ENCODE measurements at places on chromosomes 1 and 21. TPM values are rescaled to one million over a fixed set of nuclear protein-coding genes. Genes with fewer than 3 reads are reported as not detected.
A peak's percentile ranks its signal among the peaks of the same experiment; 100 is the strongest.

Gene TNFRSF14
- total RNA-seq: 175 TPM

Gene NMNAT1
- 12.3 TPM for total RNA-seq

Gene S100A11
- total RNA-seq: 355 TPM

Gene OLFML2B
- not detected for total RNA-seq

- peaks cover 15% of the 10 kb centered on the region for H3K4me1 ChIP-seq
- H3K4me3 ChIP-seq: no peak overlapping the region
- no peak for DNase-seq
- H3K27me3 ChIP-seq: peaks cover 5% of the 10 kb centered on the region
These were observed 8.1 kb downstream of the TFF3 start for GRCh38 chr21:42307106-42307505.

DNA sequence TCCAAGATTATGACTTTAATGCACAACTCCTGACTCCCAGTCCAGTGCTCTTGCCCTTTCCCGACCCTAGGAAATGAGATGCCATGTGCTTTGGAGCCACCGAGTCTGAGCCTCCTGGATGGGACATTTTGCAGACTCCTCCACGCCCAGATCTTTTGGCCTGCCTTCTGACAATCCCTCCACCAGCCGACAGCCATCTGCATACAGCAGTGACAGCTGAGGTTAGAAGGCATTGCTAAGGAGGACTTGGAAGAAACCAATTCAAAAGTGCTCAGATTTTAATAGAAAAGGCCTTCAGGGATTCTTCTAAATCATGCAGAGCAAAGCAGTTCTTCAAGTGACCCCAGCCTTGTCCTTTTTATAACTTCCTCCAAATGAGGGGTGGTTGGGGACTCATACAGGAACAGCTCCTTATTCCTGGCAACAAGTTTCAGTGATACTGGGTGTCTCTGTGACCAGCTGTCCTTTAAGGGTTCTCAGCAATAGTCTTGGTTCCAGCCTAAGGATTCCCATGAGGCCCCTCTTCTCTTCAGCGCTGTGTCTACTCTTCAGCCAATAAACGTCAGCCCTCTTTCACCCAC lies 369.3 kb downstream of the PBX1 start:
- no peak overlapping the region for H3K27ac ChIP-seq
- no peaks in the 10 kb centered on the region for H3K27me3 ChIP-seq
- H3K36me3 ChIP-seq: no peaks in the 10 kb centered on the region
- no peak overlapping the region for H3K4me3 ChIP-seq
- no peak for DNase-seq

DNA sequence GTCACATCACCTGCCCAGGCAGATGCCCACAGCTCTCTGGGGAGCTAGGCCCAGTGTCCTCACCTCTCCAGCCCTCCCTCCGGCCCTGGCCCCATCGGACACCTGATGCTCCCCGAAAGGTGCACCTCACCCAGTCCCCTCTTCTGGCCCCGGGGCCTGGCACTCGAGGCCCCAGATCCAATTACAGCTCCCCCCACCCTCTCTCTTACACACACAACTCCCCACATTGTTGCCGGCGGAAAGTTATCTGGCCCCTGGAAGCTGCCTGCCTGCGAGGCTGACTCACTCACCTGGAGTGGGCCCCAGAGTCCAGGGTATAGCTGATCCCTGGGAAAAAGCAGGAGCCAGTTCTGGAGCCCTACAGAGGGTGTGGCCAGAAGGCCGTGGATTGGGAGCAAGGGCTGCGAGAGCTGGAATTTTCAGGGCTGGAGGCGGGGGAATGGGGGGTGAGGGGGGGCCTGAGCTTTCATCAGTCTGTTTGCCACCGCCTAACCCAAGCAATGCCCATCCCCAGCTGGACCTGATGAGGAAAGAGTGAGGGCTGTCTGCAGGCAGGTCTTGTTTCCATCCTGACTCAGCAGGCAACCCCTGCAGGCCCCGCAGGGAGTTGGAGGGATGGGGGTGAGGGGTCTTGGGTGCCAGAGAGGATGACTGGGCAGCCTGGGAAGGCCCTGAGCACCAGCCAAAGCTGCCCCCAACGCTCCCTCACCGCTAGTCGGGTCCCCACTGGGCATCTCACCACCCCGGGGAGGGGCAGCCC lies 948 bp downstream of the FBXO2 start:
- H3K4me3 ChIP-seq: peak overlapping the region; percentile 60
- peaks cover 6% of the 10 kb centered on the region for H3K27me3 ChIP-seq
- H3K4me1 ChIP-seq: peaks cover 25% of the 10 kb centered on the region
- H3K36me3 ChIP-seq: no peaks in the 10 kb centered on the region

- no peak for DNase-seq
- H3K27ac ChIP-seq: no peak overlapping the region
- peaks cover 9% of the 10 kb centered on the region for H3K4me1 ChIP-seq
- peaks cover 3% of the 10 kb centered on the region for H3K36me3 ChIP-seq
- no peaks in the 10 kb centered on the region for H3K27me3 ChIP-seq
These were observed 402.6 kb downstream of the TTLL7 start for GRCh38 chr1:83596331-83596730.
